Daoy (cell line): ENCODE measurements at places on chromosomes 6 and 20. TPM values are rescaled to one million over a fixed set of nuclear protein-coding genes. Genes with fewer than 3 reads are reported as not detected.

DNA sequence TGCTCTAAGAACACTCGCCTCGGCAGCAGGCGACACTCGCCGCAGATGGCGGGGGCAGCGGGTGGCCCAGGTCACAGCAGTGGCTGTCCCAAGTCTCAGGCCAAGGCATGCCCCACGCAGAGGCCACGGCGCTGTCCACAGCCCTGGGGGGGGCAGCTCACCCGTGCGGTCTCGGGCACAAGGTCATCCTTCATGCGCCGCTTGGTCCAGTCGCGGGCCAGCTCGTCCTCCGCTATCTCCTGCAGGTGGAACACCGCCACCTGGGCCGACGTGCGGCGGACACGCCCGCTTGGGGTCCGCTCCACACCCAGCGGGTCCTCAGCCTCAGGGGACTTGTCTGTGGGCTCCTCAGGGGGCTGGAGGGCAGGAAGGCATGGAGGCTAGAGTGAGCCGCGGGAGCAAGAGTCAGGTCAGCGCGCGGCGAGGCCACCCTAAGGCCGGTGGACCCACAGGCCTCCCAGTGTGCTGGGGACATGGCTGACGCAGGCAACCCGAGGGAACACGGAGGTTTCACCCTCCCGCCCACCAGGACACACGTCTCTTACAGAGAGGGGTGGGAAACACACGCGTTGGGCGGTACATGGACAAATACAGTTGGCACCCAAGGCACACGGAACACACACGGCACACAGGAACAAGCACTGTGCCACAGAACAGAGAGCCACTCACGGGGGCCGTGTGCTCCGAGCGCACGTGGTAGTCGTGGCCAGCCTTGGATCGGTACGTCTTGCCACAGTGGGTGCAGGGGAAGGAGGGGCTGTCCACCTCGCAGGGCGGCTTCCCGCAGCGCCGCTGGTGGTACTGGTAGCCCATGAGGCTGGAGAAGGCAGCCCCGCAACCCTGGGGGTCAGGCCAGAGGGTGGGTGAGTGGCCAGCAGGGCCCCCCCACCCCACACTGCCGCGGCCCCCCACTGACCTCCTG lies 6.5 kb upstream of the UCKL1 start:
- no peak for DNase-seq

The FAM83C gene
- not detected in 2 replicates for total RNA-seq

GRCh38 chr6:37171201-37171969 lies 1.4 kb downstream of the PIM1 start:
- peak; percentile 51 for DNase-seq

The SMLR1 gene
- not detected in 2 replicates for total RNA-seq

GRCh38 chr20:51373713-51374455 lies 168.6 kb downstream of the NFATC2 start:
- DNase-seq = no peak
